CD4-positive, alpha-beta T cell treated with Interleukin-12 subunit alpha and Interleukin-12 subunit beta, for 1 hour (primary cell): ENCODE measurements at places on chromosomes 6 and 20.

GRCh38 chr6:119026822-119027221 is 51.6 kb downstream of the FAM184A start:
- DNase-seq: no peak

DNA sequence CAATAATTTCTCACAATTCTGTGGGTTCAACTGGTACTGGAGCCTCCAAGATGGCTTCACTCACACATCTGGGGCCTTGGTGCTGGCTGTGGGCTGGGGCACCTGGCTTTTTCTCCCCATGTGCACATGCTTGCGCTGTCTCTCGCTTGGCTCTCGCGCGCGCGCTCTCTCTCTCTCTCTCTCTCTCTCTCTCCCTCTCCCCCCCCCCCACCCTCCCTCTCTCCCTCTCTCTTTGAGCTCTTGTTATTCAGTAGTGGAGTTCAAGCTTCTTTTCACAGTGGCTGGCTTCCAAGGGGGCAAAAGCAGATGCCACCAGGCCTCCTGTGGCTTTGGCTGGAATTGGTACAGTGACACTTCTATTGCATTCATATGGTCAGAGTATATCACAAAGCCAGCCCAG is 10.8 kb upstream of the TBCC start:
- DNase-seq: no peak

GRCh38 chr6:39084506-39084905 is 30.5 kb downstream of the SAYSD1 start:
- DNase-seq: no peak

GRCh38 chr6:127459231-127459641 is at the start of gene KIAA0408:
Gene KIAA0408 (minus strand): TSS chr6:127459389. CDS start chr6:127453981, 5,408 bp downstream.
- no peak for DNase-seq

GRCh38 chr6:105781248-105781647 is 304.9 kb upstream of the PRDM1 start:
- DNase-seq: no peak

DNA sequence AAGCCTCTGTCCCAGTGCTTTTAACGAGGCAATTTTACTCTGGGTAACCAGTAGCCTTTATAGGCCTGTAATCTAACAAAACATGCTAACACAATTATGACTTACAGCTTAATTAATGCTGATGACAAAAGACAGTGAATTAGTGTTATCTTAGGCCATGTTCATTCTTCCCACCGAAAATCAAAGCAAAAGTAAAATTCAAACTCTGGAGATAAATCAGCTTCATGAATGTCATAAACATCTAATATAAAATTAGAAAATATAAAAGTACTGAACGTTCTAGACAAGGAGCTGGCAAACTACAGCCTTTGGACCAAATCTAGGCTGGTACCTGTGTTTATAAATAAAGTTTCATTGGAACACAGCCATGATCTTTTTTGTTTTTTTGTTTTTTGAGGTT is 18.6 kb upstream of the COL21A1 start:
- no peak for DNase-seq

- no peak for DNase-seq
Measured at GRCh38 chr6:121347484-121347883, 13.2 kb upstream of the TBC1D32 start.

DNA sequence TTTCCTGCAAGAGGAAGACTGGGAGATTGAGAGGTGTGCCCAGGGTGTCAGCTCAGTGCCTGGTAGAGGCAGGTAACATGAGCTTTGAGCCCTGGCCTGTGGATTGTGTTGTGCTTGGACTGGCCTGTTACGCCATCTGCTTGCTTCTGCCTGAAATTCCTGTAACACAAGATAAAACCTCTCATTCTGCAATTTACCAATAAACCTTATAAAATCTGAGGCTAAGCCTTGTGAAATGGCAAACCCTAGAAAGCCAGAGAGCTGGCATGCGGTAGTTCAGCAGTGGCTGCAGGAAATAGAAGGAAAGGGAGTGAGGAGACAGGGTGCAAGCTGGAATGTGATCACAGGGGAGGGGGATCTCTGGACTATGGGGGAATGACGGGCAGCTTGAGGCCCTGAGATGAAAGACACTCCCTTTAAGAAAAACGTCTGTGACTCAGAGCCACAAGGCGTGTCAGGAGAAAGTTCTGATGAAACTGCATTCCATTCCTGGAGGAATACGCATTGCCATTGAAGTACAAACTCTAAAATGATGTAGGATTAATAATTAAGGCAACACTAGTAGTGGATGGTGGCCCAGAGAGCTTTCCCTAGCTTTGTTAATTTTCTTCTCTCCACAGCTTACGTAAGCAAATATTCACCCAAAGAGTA is 26.3 kb upstream of the TFAP2A start:
- no peak for DNase-seq

- DNase-seq: no peak
Measured at GRCh38 chr20:61643656-61644377, 391.8 kb downstream of the CDH4 start.

DNA sequence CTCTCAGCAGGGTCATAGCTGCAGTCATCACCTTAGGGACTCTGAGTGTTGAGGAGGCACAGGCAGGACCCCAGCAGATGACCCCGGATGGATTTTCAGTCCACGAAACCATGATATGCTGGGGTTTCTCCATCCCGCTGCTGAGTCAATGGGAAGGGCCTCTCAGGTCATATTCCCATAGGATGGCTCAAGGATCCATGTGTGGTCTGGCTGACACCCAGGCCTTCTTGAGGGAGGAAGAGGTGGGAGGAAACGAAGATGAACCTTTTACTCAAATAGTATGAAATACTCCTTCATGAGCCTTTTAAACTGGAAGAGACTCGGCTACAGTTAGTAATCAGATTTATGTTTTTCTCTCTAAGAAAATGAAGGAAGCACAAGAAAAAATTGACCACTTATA is 10.3 kb upstream of the RALY start:
- DNase-seq: no peak

- DNase-seq: no peak
Measured at GRCh38 chr20:18721551-18722115, 92.0 kb upstream of the SCP2D1 start.

- DNase-seq: no peak
Measured at GRCh38 chr20:37123441-37123840, 27.6 kb upstream of the RBL1 start.

DNA sequence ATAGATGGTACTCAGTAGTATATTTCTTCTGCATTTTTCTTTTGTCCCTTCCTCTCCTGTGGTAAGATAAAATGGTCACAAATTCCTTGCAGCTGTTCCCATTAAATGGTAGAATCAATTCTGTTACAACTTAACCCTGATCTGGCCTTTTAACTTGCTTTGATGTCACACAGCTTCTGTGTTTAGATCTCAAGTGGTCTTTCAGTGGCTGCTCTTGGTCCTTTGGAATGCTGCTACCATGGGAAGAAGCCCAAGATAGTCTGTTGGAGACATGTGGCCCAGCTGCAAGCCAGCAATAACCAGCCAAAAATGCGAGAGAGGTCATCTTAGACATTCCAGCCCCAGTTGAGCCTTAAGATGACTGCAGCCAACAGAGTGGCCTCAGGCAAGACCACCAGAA is 429.7 kb downstream of the KIF16B start:
- DNase-seq: no peak

DNA sequence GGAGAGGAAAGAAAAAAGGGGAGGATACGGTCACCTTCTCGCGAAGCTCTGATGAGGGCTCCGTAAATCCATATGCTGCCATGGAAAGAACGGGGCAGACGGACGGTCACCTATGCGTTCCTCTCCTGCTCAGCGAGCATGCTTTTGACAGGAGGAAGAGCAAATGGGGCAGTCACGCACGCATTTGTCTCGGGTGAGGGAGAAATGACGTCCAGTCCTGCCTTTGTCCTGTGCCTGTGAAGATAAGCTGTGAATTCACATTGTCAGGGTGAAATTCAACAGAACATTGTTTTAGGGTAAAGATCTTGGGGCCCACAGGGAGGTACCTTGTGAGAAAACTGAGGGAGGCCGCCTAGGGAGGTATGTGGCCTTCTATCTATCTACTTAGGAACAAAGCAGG is 83.8 kb downstream of the IRF4 start:
- no peak for DNase-seq

DNA sequence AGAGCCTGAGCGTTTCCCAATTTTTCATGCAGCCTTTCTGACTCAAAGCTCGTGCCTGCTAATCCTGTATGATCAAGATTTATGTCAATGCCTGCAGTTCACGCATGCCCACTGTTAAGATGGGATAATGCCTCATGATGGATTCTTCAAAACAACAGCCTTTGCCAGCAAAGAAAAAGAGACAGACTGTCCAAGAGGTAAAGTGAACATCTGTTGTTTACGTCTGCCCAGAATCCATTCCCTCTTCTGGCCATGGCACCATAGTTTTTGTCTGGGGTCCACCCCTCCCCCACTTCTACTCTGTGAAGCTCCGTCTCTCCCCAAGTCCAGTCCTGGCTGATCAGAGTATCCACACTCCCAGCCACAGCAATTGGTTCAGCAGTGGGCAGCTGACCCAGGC is 91.9 kb upstream of the EYA2 start:
- DNase-seq: no peak

- DNase-seq: no peak
Measured at GRCh38 chr6:93417421-93418013, 1.8 kb downstream of the EPHA7 start.

DNA sequence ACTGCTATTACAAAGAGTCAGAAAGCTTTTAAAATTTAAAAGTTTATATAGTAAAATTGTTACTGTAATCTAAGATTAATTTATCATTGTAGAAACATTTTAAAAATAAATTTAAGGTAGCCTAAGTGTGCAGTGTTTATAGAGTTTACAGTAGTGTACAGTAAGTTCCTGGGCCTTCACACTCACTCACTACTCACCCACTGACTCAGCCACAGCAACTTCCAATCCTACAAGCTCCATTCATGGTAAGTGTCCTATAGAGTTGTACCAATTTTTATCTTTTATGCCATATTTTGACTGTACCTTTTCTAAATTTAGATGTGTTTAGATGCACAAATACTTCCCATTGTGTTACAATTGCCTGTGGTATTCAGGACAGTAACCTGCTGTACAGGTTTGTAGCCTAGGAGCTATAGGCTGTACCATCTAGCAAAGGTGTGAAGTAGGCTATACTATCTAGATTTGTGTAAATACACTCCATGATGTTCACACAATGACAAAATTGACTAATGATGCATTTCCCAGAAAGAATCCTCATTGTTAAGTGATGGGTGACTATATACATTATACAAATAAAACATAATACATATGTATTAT is 10.2 kb upstream of the TMEM170B start:
- DNase-seq: no peak

DNA sequence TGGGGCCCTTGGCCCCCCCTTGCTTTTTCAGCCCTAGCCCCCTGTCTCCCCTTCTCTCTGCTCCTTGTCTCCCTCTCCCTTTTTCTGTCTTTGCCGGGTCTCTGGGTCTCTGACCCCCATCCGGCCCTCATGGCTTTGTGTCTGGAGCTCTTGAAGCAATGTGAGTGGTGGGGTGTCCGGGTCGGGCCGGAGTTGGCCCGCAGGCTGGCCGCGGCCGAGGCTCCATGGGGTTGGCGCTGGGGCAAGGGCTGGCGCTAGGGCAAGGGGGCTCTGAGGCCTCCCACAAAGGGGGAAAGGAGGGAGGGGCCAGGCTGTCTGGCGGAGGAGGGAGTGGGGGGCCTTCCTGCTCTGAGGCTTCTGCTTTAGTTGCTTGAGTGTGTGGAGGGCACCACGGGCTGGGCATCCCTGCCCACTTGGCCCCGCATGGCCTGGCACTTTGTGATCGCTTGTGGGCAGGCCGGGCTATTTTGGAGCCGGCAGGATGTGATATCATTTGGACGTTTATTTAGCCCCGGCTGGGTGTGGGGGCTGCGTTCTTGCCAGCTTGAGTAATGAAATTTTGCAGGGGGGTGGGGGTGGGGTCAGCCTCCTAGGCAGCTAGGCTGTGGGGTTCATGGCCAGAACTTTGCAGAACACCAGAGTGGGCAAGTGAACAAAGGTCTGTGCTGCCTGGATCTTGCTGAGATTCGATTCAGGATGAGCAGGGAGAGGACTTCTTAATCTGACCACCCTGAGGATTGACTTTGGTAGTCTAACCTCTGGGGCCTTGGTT is 78.7 kb upstream of the MYL9 start:
- peak; percentile 18 for DNase-seq

- no peak for DNase-seq
Measured at GRCh38 chr6:85460154-85460920, 10.5 kb downstream of the NT5E start.

GRCh38 chr20:50194422-50194830 is 3.8 kb downstream of the CEBPB start:
- no peak for DNase-seq

- no peak for DNase-seq
Measured at GRCh38 chr6:34514593-34515472, 41.3 kb downstream of the SPDEF start.

DNA sequence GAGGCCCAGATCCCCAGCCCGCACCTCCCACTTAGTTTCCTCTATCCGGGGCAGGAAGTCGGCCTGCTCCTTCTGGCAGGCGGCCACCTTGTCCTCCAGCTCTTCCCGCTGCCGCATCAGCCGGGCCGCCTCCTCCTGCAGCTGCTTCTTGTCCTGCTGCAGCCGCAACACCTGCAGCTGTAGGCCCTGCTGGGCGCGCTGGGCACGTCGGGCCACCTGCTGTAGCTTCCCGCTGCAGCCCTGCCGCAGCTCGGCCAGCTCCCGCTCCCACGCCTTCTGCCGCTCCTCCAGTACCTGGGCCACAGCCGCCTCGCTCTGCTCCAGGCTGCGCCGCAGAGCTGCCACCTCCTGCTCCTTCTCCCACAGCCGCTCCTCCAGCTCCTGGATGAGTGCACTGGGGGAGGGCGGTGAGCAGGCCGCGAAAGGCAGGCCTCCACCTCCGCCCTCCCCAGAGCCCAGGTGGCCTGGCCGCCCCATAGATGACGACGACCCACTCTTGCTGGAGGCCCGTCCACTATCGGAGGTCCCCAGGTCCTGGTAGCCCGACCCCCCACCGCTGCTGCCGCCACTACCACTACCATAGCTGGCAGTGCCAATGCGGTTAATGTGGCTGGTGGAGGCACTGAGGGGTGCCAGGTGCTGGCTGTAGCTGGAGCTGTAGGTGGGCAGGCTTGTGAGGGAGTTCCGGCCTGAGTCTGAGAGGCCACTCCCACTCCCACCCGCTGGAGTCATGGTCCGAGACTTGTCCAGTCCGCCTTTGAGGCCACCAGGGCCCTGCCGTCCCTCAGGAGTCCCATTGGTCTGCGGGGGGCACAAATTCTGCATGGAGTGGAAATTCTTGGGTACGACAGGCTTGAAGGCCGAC is 6.0 kb upstream of the FASTKD5 start:
- DNase-seq: no peak

GRCh38 chr6:149221774-149222070 is 95.8 kb upstream of the TAB2 start:
- no peak for DNase-seq

DNA sequence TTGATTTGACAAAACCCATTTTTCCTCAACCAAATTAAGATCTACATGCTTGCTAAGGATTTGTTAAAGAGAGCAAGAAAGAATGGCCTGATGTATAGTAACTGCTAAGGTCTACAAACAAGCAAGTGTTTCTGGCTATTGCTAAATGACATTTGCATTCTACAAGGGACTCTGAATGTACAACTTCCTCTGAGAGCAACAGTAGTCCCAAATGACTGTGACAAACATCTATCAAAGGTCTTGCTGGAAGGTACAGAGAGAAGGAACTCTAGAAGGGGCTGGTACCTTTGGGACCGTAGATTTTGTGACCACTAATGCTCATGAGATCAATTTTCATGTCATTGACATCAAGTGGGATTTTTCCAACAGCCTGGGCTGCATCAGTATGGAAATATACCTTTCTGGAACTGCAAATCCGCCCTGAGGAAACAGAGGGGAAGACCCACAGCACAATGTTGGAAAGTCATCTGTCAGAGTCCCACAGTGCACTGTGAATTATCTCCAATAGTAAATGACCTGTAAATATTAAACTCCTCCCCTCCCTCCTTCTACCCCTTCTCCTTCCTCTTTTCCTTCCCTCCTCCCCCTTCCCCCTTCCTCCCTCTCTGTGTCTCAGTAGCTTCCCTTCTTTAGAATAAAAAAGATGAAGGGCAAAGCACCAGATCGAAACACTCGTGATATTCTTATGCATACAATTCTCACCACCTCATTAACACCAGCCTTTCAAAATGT is 15.9 kb upstream of the CPNE1 start:
- DNase-seq: no peak
